Neural crest cell (in vitro differentiated cells): ENCODE measurements at places on chromosomes 13 and 19. TPM values are rescaled to one million over a fixed set of nuclear protein-coding genes. Genes with fewer than 3 reads are reported as not detected.

GRCh38 chr19:46205183-46205984, 24.2 kb upstream of the IGFL1 start:
- no peak for DNase-seq

DNA sequence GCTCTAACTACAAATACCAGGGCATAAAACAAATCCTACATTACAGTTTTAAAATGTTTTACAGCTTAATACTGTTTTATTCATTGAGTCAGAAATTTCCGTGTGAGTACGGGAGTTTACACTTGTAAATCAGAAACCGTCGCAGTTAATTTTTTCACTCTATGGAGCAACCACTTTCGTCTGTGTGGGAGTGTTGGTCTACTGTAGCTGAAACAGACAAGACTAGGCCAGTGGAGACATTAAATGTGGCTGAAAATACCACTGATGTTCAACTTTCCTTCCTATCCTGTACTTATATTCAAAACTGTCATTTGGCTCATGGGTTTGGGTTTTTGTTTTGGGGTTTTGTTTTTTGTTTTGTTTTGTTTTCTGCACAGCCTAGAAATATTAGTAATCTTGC, 268.7 kb downstream of the DCT start:
- no peak for DNase-seq

GRCh38 chr19:49094505-49095482, 9.5 kb downstream of the SNRNP70 start:
- DNase-seq: no peak

DNA sequence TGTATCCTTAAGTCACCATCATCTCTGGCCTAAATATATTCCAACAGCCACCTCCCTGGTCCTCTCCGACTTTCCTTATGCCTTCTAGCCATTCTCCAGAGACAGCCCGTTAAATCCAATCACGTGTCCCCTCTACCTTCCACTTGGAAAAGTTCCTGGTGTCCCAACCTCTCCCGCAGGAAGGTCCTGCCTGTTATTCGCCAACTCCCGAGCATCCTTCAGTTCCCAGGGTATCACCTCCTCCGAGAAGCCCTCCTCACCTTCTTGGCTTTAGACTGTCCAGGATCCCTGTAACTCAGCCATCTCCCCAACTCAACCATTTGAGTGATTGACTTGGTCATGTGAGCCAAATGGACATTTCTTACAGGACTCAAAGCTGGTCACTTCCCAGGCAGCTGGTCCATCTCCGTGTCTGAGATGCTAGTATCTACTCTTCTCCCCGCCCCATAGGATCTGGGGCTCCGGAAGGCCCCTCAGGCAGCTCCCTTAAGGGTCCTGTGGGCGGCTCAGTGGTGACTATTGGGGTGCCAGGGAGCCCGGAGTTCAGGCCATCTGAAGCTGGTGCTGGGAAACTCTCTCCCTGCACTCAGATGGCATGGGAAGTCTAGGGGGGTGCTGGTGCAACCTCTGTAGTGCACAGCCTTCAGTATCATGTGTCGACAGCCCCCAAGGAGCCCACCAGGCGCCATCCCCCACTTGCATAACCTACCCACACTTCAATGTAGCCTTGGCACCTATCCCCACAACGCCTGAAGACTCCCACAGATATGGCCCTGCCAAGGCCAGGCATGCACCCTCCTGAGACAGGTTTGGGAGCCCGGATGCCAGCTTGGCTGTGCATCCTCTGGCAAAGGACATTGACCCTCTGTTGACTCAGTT, 27.9 kb upstream of the NANOS3 start:
- no peak for DNase-seq

DNA sequence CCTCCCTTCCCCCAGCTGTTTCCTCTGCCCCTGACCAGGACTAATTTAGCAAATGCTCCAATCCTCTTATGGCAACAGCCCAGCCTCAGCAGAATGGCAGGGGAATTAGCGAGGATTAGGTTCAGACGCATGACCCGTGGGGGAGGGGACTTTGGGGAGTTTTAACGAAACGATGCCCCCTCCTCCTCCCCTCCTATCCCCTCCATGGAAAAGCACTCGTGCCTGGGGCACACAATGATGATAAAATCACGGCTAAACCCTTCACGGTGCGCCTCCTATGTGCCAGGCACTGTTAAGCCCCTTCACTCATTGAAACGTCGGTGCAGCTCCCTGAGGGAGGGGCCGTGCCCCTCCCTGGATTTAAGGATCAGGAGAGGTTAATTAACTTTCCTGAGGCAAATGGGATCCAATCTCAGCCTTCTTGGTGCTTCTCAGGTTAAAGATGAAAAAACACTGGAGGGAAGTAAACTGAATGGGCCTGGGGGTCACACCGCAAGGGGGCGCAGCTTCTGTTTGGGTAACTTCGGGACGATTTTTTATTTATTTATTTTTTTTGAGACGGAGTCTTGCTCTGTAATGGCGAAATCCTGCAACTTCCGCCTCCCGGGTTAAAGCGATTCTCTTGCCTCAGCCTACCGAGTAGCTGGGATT, 10.1 kb upstream of the TPRX2 start:
- DNase-seq: peak; percentile 51

DNA sequence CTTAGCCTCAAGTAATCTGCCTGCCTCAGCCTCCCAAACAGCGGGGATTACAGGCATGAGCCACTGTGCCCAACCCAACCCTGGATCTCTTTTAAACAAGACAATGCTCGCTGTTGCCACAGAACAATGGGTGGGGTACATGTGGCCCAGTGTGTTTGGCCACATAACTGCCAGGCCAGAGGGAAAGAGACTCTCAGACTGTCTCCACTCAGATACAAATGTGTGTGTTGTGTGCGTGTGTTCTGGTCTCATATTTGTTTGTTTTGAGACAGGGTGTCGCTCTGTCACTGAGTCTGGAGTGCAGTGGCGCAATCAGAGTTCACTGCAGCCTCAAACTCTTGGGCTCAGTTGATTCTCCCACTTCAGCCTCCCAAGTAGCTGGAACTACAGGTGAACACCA, 25.8 kb downstream of the LDLR start:
- DNase-seq: no peak

GRCh38 chr19:2507109-2507508, 31.2 kb downstream of the GADD45B start:
- DNase-seq: no peak

- DNase-seq: peak; percentile 69
Observed at GRCh38 chr13:66994097-66994496, 236.0 kb downstream of the PCDH9 start.

GRCh38 chr13:111846391-111847159, 220.4 kb upstream of the SOX1 start:
- no peak for DNase-seq

DNA sequence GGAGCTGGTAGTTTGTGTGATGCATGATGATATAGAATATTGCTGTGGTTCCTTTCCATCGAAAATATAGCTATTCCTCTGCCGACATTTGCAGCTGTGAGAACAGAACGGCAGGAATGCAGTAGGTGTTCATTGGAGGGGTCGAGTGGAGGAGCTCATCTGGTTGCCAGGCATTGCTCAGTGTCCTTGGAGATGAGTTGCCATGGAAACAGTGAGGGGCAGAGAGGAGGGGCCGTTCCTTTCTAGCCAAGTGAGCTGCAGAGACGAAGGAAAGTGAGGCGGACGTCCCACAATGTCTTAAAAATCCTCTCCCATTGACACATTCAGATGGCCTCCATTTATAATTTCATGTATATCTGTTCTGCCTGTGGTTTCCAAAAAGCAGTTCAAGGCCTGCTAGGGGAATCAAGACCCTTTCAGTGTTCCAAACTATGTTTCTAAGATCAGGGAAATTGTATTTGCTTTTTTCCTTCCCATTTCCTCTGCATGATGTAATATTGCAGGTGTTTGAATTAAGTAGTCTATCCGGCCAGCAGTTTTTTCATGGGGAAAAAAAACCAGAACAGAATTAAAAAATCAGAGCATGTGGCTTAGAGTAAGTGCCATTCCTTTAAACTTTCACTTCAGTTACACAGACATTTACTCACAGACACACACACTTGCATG, 41.2 kb upstream of the ZNF835 start:
- no peak for DNase-seq

- no peak for DNase-seq
Observed at GRCh38 chr13:45940061-45940460, 88.5 kb upstream of the SIAH3 start.

GRCh38 chr13:43988302-43988701, 108.6 kb downstream of the LACC1 start:
- no peak for DNase-seq

GRCh38 chr19:38706792-38707511, 37.3 kb downstream of the CAPN12 start:
- no peak for DNase-seq

DNA sequence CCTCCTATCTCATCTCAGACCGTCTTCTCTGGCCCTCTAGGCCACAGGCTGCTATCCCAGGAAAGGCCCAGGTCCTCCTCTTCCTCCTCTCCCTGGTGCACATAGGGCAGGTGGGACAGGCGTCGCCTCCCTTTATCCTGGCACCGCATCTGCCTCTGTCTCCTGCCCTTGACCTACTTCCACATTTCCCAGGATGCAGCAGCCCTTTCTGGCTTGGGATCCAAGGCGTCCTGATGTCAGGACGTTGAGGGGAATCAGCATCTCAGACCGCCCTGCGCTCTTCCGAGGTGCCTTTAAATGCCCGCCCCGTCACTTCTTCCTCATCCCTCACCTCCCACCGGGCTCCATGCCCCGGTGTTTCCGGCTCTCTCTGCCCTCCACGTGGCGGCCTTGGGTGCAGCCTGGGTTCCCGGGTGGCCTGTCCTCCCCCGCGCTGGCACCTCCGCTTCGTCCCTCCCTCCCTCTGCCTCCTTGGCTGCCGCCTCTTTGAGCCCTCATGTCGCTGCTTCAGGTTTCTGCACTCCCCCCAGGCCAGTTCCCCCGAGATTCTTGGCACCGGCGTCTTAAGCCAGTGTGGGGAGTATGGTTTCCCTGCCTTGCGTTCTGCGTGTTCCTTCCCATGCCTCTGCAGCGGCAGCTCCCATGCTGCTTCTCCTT, 66.3 kb downstream of the KDM4B start:
- no peak for DNase-seq

GRCh38 chr13:30881191-30881651, 24.9 kb upstream of the MEDAG start:
- no peak for DNase-seq

DNA sequence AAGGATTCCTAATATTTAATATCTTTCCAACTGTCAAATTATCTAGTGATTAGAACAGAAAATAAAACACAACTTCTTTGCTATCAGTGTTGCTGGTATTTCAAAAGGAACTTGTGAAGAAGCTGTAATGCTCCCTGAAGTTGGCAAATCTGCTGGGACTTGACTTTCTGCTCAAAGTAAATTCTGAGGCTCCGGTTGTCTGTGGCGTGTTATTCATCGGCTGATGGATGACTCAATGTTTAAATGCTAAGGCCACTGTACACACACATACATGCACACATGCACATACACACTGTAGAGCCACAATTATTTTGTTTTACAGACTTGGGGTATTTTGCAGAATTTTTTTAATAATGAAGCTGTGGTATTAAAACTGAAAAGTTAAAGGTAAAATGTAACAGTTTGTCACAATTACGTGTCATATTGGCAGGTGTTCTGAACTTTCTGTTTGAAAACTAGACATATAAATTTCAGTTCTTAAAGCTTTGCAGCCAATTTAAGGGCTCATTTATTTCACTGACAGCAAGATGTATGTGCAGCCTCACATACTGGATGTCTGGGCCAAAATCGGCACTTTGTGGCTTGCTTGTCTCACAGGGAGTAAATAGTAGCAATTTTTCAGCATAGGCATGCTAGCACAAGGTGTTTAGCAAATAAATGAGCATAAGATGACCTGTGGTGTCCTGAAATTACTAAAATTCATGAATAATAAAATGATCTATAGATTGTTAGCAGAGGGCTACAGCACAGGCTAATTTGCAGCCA, 1691.7 kb upstream of the PCDH20 start:
- no peak for DNase-seq

DNA sequence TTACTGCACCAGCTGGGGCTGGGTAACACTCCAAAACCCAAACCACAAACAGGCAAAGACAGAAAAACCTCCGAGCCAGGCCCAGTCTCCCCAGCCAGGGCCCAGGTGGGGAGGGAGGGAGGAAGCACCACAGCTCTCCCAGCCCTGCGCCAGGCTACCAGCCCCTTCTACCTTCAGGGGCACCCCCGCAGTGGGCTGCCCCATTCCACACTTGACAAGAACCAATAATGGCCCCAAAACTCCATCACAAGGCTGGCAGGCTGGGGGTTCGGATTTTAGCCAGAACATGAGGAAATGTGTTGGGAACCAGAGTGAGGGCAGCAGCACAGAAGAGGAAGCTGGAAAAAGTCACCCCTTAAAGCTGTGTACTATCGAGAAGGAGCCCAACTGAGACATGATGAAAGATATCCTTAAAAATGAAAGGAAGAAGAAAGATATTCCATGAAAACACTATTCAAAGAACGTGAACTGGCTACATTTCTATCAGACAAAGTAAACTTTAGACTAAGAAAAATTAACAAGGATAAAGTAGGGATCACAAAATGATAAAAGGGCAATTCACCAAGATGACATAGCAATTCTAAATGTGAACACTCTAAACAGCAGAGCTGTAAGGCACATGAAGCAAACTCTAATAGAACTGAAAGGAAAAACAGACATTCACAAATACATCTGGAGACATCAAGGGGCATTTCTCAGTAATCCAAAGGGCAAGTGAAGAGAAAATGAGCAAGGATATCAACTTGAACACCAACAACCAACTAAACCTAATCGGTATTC, 12.9 kb downstream of the TUBGCP3 start:
- DNase-seq: no peak

DNA sequence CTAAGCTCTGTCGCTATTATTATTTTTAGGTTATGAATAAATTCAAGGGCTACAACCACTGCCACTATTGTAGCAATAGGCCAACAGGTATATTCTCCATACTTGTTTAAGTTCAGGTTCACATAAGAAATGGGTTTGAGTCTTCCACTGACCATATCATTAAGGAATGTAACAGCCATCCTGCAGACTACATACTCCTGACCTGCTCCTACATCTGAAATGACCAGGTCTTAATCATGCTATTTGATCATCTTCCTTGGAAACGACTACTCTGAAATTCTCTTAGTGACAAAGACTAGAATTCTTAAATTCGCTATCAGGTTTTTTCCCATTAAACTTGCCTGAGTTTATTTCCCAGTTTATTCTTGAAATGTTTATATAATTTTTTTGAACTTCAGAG, 66.8 kb downstream of the IPO5 start:
- no peak for DNase-seq

DNA sequence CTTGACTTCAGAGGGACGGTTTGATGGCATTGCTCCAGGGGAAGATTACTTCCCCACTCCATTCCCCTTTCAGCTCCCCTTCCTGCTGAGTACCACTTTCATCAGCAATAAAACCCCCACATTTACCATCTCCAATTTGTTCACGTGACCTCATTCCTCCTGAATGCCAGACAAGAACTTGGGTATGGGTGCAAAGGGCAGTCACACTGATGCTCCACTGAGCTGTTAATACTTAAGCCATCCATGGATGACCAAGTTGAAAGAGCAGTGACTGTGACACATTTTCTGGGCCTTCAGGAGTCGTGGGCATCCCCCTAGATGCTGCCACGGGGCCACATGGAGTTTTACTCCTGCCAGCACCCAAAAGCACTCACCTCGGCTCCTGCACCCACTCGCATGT, 93.1 kb downstream of the STOML3 start:
- DNase-seq: no peak

Gene AMH
- 71.6 and 79.1 TPM in 2 replicates for total RNA-seq

Gene NANOS3
- total RNA-seq: 0.73 and 1.6 TPM in 2 replicates

Gene SLC10A2
- 0.07 and 0.09 TPM in 2 replicates for total RNA-seq

Gene KLK8
- total RNA-seq: not detected in 2 replicates

Gene PRR20B
- total RNA-seq: not detected in 2 replicates

Gene PTGER1
- total RNA-seq: 0.27 and 0.40 TPM in 2 replicates

Gene FARP1
- total RNA-seq: 138 and 139 TPM in 2 replicates

Gene TEX101
- not detected in 2 replicates for total RNA-seq

Gene NRTN
- 4.4 and 4.8 TPM in 2 replicates for total RNA-seq

Gene RFC3
- total RNA-seq: 53.9 and 54.2 TPM in 2 replicates

Gene LRRC8E
- 0.51 and 1.0 TPM in 2 replicates for total RNA-seq

Gene TRIM28
- 964 and 1,000 TPM in 2 replicates for total RNA-seq

Gene PSG3
- total RNA-seq: not detected in 2 replicates

Gene STXBP2
- total RNA-seq: 4.6 and 5.2 TPM in 2 replicates
